HuH-7 (cell line): ENCODE measurements at places on chromosomes 16 and 17.

DNA sequence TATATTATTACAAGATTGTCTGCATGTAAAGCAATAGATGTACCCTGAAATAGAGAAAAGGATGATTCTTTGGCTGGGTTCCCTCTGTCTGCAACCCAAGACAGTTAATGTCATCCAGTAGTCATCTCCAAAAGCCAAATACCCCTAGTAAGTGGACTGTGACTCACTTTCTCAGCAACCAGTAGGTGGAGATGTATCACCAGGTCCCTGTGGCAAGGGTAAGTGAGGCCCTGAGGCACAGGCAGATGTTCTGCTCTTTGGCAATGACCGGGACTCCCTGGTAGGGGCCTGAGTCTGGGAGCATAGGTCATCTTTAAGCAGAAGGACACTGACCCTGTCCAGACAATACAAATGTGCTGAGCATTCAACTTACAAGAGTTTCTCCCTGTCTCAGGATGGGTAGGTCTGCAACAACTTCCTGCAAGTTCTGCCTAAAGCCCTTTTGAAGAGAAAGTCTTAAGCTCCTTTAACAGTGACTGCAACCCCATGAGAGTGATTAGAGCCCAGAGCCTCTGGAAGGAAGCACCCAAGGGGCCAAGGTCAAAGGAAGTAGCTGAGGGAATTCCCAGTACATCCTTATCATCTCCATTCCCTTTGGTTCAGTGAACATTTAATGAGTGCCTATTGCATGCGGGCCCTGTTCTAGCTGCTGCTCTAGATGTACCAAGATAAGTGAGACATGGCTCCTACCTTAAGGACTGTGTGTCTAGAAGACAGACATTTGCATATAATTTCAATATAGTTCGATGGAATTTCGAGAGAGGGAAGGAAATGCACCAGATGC lies 31.9 kb downstream of the PMP22 start:
- DNase-seq: peak; percentile 60

DNA sequence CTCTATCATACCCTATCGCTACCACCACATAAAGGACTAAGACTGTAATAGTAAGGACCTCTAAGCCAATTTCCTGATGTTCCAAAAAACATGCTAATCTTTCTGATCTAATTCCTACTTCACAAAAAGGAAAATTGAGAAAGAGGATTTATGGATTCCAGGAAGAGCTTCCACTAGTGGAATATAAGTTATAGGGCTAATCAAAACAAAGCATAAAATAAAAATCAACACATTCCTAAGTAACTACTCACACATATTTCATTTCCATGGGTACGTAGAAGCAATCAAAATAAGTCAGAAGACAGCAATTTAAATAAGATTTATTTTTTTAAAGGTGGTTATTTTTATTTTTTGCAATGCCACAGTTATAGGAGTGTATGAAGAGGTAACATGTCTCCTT lies 12.4 kb downstream of the CCDC43 start:
- no peak for DNase-seq

GRCh38 chr17:18314059-18314730 lies 599 bp downstream of the TOP3A start:
- no peak for DNase-seq

DNA sequence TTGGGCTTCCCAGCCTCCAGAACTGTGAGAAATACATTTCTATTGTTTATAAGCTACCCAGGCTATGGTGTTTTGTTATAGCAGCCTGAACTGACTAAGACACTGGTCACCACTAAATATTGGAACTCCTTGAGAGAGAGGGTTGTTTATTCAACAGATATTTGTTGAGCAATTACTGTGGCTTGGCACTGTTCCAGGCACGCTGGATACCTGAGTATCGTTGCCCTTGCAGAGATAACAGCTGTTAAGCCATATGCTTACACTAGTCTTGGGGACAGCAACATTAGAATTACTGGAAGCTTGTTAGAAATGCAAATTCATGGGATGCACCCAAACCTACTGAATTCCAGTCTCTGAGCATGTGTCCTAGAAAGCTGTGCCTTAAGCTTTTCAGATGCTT lies 230.7 kb downstream of the HS3ST4 start:
- no peak for DNase-seq
